ENCODE measurements at places on chromosomes 6 and 20.
A peak's percentile ranks its signal among the peaks of the same experiment; 100 is the strongest.

- DNase-seq, result no peak
Measured at GRCh38 chr6:30787954-30788353, 43.6 kb upstream of the IER3 start.

DNA sequence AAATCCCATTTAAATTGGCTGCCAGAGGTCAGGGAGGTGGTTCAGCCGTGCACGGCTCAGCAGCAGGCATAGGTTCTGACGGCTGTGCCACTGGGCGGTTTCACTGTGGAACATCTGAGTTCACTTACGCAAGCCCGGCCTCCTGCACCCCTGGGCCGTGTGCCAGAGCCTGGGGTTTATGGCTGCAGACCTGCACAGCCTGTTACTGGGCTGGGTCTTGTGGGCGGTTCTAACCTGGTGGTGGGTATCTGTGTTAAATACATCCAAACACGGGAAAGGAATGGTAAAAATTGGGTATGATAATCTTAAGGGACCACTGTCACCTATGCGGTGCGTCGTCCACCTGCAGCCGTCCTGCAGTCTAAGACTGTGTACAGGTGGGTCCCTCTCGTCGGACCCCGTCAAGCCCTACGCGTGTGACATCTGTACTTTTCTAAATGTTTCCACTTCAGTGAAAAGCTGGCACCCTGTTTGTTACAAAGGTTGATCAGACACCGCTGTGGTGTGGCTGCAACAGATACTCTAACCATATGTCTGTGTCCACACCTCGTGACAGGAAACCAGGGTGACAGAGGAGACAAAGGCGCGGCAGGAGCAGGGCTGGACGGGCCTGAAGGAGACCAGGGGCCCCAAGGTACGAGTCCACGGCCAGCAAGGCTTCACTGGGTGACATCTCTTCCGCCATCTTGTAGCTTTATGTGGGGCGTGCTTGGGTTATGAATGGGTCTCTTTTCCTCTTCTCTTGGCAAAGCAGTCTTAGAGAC lies 21.5 kb downstream of the COL9A3 start:
- DNase-seq, result peak; percentile 48

DNA sequence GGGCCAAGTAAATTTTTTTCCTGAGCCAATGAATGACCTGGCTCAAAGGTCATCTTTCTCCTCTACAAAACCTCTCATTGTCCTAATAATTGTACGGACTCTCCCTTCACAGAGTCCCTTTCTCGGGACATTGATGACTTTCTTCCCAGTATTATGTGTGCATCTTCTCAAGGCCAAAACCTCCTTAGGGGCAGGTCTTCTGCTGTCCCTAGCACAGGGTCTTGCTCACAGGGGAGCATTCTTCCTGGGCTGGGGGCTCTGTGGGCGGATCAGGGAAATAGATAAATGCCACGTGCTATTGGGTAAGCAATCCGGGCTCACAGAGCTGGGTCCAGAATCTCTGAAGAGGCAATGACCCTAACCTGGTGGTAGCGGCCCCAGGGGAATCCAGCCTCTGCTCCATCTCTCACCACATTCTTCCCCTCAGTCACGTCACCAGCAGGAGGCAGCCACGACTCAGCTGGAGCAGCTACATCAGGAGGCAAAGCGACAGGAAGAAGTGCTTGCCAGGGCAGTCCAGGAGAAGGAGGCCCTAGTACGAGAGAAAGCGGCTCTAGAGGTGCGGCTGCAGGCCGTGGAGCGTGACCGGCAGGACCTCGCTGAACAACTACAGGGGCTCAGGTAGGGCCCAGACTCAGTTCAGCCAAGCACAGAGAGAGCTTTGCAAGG lies 23.5 kb downstream of the CEP250 start:
- no peak for DNase-seq

- no peak for DNase-seq
Measured at GRCh38 chr20:32386091-32386490, 28.0 kb downstream of the ASXL1 start.

DNA sequence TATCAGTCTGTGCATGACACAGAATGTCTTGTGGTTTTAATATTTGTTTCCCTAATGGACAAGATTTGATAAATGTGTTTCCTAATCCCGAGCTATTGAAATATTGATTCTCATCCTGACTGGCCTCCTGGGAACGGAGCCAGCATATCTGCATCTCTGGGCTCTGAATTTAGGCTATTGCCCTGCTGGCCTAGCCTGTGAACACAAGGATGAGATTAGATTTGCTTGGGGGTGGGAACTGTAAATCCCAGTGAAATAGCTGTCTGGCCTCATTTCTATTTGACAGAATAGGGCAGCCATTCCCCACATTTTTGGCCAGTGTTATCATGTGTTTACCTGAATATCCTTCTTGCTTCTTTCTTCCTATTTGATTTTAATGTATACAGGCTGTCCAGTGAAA lies 198.4 kb upstream of the SOX4 start:
- DNase-seq, result no peak

- no peak for DNase-seq
Measured at GRCh38 chr6:55545791-55546190, 33.2 kb downstream of the HMGCLL1 start.
